ENCODE measurements at places on chromosomes 4 and X. TPM values are rescaled to one million over a fixed set of nuclear protein-coding genes. Genes with fewer than 3 reads are reported as not detected.

ANK2 gene
- total RNA-seq, result 12.1 TPM

ATP2B3 gene
- total RNA-seq, result not detected

FRMD7 gene
- not detected for total RNA-seq

EFHC2 gene
- total RNA-seq, result not detected

RPGR gene
- 7.1 TPM for total RNA-seq

GYG2 gene
- total RNA-seq, result 7.2 TPM

IL9R gene
- not detected for total RNA-seq

NALF2 gene
- not detected for total RNA-seq

DNA sequence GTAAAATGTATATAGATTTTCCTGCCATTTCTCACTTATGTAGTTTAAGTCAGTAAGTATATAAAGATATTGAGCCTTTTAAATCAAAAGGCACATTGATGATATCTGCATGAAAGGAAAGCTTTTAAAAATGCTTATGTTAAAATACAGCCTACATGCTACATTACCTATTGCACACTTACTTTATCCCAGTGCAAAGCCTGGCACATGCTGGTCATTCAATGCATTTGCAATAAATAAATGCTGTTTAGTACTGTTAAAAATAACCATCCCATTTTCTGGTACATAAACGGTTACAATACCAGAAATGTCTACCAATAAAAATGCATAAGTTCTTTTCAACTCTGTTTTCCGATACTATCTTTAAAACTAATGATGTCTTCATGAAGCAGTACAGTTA, 22.1 kb upstream of the SPATA4 start:
- no peak for DNase-seq

DNA sequence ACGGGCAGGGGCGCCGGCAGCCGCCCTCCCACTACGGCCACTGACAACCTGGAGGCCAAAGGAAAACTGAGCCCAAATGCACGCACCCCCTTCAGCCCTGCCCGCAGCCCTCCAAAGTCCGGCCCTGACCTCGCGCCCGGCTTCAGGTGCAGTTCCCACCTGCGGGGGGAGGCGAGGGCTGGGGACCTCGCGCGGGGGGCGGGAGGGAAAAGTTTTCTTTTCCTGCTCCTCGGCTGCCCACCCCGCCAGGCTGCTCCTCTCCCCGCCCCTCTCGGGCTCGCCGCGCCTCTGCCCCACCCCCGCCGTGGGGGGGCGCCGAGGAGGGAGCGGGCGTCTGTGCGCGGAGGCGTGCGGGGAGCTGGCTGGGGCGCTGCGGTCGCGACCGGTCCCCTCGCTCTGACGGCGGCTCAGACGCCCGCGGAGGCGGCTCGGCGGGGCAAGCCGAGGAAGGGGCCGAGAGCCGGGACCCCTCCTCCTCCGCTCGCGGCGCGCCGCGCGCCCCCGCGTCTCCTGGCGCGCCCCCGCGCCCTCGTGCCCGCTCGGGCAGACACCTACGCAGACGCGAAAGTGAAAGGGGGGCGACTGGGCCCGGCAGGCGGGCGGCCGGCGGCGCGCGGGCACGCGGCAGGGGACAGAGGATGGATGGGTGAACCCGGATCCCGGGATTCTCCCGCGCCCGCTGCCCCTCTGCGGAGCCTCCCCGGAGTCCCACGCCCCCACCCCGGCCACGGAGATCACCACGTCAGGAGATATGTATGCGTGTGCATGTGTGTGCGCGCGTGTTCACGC, 3.1 kb upstream of the NR3C2 start:
- no peak for DNase-seq

DNA sequence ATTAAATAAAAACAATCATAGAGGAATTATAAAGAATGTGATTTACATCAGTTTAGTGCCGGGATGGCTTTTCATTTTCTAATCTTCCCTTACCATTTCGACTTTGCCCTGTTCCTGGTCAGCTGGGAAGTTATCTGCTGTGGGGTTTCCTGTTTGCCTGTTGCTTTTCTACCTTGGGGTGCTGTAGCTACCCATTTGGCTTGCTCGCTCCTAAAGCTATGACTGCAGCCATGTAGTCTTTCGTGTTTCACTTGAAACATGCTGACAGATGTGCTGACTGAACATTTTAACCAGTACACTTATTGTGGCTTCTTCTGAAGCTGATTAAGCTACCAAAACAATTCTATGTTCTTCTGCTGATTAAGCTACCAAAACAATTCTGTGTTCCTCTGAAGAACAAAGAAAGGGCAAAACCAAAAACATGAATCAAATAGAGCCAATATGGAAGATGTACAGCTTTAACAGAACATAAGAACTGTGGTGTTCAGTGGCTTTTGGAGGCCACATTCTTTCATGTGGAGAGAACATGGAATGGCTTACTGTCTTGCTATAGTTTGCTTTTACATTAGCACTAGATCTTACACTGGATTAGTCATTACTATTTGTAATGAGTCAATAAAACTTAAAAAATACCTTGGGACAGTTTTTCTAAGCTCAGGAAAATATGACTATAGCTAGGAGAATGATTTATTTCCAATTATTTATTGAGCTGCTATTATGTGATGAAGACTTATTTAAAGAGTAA, 440.4 kb downstream of the SPRY1 start:
- DNase-seq, result no peak

GRCh38 chr4:106409901-106410889, 41.6 kb upstream of the GIMD1 start:
- DNase-seq, result no peak

ANKRD37 gene
- 6.4 TPM for total RNA-seq

DDX53 gene
- total RNA-seq, result not detected

All from H4 (cell line).